ENCODE measurements at places on chromosomes 6 and 20.

DNA sequence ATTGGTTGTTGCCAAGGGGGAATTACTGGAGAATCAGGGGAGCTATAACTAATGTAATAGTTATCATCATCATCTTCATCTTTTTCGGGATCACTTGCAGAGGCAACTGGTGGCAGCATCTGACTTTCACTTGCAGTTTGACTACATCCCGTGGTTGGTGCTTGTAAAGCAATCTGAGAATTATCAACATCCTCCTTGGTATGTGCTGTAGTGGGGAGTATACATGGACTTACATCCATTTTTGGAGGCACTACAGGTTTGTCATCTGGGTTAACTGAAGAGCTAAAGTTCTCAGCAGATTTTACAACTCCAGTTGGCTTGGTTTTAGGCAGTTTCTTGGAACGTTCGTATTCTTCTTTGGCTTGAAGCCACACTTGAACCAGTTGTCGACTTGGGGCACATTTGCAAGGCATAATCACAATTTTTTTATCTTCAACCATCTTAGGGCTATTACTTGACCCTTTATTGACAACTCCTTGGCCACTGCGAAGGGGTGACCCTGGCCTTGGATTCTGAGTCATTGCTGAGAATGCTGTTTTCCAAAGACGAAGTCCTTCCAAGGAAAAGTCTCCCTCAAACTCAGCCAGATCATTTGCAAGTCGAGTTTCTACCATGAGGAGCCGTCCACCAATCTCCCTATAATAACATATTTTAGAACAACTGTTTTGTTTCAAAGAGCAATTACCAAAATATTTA, 115.5 kb downstream of the REV3L start:
- DNase-seq: no peak

GRCh38 chr20:37362231-37362792, 16.4 kb downstream of the SRC start:
- DNase-seq: no peak

DNA sequence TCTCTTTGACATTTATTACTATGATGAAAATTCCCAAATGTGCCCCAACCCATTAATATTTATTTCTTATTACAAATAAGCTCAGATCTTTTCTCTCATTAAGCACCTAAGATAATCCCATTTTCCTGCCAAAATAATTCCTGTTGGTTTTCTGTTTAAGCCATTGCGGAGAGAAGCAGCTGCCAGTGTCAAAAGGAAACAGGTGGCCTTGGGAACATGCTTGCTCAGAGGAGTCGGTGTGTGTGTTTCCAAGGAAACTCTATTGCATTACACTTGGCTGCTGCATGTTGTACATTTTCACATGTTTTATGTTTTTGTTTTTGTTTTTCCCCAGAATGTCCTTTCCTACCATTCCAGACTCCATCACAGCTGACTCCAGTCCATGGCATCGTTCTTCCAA, 56.4 kb downstream of the CD24 start:
- DNase-seq: no peak

GRCh38 chr6:26536571-26537159, 1.5 kb upstream of the HMGN4 start:
- DNase-seq: no peak

- DNase-seq: no peak
These were observed 191.9 kb upstream of the SLC35B3 start for GRCh38 chr6:8627085-8627861.

GRCh38 chr6:127222418-127222817, 44.2 kb upstream of the RNF146 start:
- DNase-seq: no peak

- no peak for DNase-seq
These were observed 86.1 kb upstream of the SIRPA start for GRCh38 chr20:1809131-1809572.

GRCh38 chr6:40383348-40384115, 203.6 kb downstream of the LRFN2 start:
- DNase-seq: no peak

GRCh38 chr20:17863577-17864292, 104.9 kb downstream of the SNX5 start:
- no peak for DNase-seq

DNA sequence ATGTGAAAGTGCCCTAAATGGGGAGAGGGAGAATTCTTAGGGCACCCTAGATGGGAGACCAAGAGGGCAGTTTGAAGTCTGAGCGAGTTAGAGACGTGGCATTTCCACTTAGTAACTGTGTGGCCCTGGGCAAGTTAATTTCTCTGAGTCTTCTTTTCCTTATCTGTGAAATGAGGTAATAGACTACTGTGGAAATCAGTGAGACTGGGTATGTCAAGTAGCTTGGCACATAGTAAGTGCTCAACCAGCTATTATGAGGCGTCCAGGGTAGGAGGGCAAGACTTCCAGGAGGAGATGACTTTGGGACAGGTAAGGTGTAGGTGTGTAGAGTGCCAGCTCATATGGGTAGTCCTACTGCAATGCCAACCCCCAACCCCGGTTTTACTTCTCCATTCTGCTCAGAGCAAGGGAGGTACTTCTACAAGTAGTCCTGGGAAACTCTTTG, 770 bp downstream of the KIF3B start:
- no peak for DNase-seq

All from brain pericyte (primary cell).